ENCODE measurements at places on chromosomes 3 and 15. TPM values are rescaled to one million over a fixed set of nuclear protein-coding genes. Genes with fewer than 3 reads are reported as not detected.

DNA sequence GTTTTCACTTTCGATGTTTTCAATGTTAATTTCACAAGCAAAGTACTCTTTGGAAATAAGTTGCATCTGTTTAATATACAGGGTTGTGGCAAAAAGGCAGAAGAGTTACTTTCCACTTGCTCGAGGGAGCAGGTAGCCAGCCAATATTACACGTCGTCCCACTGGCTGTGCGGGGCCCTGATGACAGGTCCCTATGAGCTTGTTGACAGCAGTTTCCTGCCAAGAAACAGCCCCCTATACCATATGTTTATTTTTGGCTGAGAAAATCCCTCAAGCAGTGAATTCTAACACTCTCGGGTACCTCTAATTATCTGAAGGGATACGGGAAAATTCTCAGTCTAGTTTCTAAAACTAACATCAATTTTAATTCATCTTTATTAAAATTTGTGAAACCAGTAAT, 116.8 kb upstream of the SGO1 start:
- no peak for DNase-seq

DNA sequence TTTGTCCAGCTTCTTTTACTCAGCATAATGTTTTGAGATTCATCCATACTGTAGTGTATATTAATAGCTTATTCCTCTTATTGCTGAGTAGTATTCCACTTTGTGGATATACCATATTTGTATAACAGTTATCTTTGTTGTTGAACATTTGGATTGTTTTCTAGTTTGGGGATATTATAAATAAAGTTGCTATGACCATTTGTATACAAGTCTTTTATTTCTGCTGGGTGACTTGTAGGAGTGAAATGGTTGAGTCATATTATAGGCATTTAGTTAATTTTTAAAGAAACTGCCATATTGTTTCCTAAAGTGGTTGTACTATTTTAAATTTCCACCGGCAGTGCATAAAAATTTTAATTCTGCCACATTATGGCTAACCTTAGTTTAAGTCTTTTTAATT, 53.4 kb downstream of the RPL39L start:
- no peak for DNase-seq

The C3orf80 gene
- total RNA-seq: 2.2 TPM

- peak; percentile 57 for DNase-seq
Measured at GRCh38 chr3:29065211-29065785, 215.6 kb upstream of the RBMS3 start.

GRCh38 chr15:78671626-78672211, 30.7 kb upstream of the CHRNB4 start:
- no peak for DNase-seq

GRCh38 chr3:53161450-53161819, 426 bp downstream of the PRKCD start:
- DNase-seq: no peak

- DNase-seq: no peak
Measured at GRCh38 chr3:129017484-129017899, 16.4 kb downstream of the EFCC1 start.

DNA sequence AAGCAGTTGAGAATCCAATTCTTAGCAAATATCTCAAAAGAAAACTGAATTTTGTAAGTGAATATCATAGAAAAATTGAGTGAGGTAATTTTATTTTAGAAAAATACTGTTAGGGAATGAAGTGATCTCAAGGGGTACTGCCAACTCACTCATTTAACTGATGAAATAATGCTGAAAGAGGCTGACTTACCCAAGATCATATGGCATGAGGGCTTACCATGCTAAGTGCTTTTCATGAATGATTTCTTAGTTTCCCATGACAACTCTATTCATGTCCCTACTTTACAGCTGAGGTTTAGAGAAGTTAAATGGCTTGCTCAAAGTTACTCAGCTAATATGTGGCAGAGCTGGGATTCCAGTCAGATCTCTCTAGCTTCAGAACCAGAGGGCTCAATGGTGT, 30.6 kb downstream of the CCDC14 start:
- DNase-seq: no peak

DNA sequence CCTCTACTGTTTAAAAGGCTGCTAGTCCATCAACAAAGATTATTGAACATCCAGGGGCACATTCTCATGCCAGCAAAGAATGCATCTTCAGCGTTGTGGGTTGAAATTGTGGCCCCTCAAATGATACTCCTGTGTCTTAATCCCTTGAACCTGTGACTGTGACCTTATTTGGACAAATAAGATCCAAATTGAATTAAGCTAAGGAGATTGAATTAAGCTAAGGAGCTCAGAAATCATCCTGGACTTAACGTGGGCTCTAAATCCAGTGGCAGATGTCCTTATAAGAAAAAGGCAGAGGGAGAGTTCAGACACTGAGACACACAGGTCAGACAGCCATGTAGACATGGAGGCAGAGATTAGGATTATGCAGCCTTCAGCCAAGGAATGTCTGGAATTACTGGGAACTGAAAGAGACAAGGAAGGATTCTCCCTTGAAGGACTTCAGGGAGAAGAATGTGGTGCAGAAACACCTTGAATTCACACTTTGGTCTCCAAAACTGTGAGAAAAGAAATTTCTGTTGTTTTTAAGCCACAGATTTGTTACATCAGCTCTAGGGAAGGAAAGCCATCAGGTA, 57.3 kb upstream of the SLC24A5 start:
- no peak for DNase-seq

- no peak for DNase-seq
Measured at GRCh38 chr15:56176996-56177395, 66.7 kb downstream of the RFX7 start.

DNA sequence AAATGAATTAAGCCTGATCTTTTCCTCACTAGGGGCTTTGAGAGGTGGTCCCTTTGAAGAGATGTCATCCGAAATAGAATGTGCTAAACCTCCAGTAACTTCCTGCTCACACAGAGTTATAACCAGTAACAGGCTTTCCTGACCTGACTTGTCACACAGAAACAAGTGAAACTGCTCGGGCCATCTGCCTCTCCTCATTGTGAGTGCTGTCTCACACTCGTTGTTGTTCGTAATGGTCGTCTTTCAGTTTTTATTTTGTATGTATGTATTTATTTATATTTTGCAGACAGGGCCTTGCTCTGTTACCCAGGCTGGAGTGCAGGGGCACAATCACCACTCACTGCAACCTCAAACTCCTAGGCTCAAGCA, 24.0 kb downstream of the ACSBG1 start:
- peak; percentile 44 for DNase-seq

DNA sequence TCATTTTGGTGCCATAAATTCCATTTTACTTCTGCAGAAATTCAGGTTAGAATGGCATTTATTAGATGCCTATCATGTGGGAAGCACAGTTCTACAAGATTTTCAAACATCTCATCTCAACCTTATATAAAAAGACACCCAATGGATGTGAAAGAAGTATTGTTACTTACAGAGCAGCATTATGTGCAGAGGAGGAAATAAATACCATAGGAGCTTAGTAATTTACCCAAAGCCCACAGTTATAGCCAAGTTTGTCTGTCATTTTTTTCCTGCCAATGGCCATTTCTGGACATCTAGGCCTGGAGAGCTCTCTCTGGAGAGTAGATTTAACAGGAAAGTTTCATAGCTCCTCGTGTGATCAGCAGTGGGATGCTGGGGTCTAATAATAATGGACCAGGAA, 659.4 kb upstream of the NAALADL2 start:
- no peak for DNase-seq

The UBAP1L gene
- 9.4 TPM for total RNA-seq

DNA sequence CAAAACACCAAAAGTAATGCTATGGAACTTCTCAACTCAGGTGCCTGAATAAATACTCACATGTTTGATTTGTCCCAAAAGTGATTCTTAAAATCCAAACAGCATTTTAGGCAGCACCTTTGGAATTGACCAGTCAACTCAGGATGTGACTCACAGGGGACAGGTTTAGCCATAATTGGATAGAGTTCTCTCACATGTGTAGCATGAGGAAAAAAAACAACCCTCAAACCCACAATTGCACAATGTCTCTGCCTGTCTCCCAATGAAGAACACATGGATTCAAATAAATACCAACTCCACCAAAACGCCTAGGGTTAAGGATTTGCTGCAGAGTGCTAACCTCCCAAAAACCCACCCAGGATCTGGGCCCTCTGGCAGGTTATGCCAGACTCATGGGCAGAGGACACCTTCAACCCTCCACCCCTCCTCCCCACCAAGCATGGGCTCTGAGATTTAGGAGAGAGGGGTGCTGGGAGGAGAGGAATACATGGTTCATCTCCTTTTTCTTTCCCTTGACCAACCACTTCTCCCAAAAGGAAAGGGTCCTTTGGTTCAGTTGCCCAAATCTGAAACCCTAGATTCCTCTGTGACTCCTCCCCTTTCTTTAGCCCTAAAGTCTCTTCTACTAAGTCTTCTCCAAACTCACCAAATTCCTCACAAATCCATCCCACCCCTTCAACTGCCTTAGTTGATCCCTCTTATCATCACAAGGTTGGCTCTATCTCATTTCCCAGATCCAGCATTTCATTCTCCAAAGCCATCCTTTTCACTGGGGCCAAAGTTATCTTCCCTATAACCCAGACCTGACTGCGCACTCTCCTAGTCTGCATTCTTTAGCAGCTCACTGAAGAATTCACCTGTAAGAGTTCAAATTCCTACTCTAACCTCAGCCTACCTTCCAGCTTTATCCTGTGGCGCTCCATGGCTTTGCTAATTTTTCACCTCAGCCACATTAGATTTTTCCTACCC, 7.7 kb downstream of the RYK start:
- DNase-seq: no peak

The KLHL18 gene
- total RNA-seq: 27.2 TPM

The PPARG gene
- total RNA-seq: 214 TPM

The SCN5A gene
- total RNA-seq: 3.5 TPM

DNA sequence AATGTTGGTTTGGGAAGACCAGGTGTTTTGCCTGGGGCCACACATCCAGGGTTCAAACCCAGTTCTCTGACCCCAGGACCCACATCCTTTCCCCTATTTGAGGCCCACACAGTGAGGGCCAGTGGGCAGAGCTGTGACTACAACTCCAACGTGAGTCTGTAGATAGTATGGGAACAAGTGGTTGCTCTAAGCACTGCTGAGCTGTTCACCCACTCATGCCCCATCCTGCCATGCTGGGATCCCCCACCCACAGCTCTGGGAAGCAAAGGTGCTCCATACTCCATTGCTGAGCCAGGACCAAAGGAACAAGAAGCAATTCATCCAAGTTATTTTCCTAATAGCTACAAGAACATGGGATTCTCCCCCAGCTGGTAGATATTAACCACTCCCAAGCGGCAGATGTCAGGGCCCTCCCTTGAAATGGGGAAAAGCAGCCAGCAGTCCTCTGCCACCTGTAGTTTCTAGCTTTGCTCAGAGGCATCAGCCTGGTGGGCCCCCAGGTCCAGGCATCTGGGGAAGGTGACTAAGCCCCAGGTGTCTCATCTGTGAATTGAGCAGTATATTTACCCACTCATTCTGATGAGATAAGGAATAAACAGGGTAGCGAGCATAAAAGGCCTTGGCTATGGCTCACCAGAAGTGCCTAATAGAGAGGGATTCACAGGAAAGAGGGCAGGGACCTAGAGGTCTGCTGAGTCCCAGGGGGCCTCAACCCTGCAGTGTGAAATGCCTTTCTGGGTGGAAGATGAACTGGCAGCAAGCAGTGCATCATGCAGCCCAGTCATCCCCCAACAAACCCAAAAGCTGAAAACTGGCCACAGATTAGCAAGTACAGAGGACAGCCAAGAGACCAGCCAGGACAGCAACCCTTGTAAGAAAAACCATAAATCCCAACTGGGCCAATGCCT, 33.4 kb downstream of the POC1A start:
- no peak for DNase-seq

- DNase-seq: no peak
Measured at GRCh38 chr3:12750223-12750622, 8.8 kb downstream of the TMEM40 start.

GRCh38 chr3:186004671-186005070, 66.9 kb upstream of the TRA2B start:
- no peak for DNase-seq

- no peak for DNase-seq
Measured at GRCh38 chr3:2212206-2212605, 113.5 kb downstream of the CNTN4 start.

DNA sequence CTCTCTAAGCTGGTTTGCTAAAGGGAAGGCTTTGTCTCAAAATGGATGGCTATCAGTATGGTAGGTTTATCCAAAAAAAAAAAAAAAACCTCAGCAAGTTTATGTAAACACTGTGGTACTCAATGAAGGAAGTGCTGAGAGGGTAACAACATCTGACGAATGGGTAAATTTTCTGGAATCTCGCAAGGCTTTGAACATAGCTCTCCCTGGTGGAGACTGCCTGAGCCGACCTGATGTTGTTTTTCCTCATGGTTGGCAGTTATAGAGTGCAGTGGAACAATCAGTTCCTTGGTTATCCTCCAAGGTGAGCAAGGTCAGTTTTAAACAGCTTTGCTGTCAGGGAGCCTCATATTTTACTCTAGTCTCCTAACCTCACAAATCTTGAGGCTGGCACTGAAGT, 94.6 kb downstream of the ZPLD1 start:
- DNase-seq: no peak
